NCI-H1105 (cell line): ENCODE measurements at places on chromosomes 6 and 20.

DNA sequence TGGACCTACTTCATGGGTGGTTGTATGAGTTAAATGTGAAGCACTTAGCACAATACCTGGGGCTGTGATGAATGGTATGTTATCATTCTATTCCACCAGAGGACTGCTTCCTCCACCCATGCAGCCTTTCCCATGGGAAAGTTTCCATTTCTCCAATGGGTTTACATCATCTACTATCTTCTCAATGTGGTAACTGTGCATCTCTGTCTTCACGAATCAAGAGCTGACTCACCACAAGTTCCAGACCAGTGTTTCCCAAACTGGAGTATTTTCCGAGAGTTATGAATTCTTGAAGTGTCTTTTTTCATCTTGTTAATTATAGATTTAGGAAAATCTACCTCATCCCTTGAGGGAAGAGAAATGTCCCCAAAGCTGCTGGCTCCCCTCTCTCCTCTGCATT is 182.8 kb downstream of the UNC5CL start:
- no peak for DNase-seq

DNA sequence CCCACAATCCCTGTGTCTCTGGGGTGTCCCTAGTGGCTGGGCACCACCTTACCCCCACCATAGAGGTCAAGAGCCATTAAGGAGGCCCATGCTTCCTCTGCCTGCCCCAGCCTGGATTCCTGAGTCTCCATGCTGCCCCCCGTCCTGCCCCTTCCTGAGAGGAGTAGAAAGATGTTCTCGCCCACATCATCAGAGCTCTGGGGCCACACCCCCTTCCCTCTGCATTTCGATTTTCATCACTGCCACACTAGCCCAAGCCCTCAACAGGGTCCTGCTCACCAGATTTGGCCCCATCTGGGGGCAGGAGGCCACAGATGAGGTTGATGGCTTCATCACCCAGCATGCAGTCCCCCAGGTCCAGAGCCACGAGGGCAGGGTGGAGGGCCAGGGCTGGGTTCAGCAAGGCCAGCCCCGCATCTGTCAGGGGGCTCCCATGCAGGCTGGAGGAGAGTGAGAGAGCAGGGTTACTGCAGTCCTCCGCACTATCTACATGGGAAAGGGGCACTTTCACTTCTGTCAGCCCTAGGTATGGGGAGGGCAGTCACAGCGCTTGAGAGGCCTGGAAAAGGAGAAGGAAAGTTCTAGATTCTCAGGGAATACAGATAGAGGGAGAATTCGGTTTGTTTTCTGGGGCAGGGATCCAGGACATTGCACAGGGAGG is 1.5 kb downstream of the LRRC73 start:
- no peak for DNase-seq

- DNase-seq, result no peak
Measured at GRCh38 chr20:59831916-59832270, 101.5 kb downstream of the SYCP2 start.

DNA sequence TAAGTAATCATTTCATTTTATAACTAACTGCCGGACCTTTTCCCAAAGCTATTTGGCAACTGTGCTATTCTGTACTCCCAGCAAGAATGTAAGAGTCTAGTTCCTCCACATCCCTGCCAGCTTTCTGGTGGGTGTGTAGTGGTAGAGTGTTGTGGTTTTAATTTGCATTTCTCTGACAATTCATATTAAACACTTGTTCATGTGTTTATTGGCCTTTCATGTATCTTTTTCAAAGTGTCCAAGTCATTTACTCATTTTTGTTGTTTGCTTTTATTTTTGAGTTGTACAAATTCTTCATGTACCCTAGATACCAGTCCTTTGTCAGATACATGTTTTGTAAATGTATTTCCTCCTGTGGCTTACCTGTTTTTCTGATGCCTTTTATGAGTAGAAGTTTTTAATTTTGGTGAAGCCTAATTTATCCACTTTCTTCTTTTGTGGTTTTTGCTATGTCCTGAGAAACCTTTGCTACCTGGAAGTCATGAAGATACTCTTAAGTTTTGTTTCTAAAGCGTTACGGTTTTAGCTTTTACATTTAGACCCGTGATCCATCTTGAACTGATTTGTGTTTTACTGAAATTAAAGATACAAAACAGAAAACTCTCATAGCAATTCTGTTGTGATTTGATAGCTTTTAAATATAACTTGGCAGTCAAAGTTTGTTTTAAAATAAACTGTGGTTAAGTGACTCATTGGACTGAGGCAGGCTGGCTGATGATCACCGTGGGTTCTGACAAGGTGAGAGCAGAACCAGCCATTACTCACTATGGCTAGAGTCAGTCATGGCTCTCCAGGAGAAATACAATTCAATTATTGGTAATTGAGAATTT is 8.0 kb downstream of the MYLIP start:
- no peak for DNase-seq

- DNase-seq, result no peak
Measured at GRCh38 chr6:140319209-140319608, 944.8 kb upstream of the CITED2 start.
